ENCODE measurements at places on chromosomes 4 and X. TPM values are rescaled to one million over a fixed set of nuclear protein-coding genes. Genes with fewer than 3 reads are reported as not detected.

SSX2 gene
- not detected for polyA plus RNA-seq

HSPA4L gene
- 0.63 TPM for polyA plus RNA-seq

AGA gene
- polyA plus RNA-seq: 21.9 TPM

TBX22 gene
- not detected for polyA plus RNA-seq

GLUD2 gene
- polyA plus RNA-seq: 0.22 TPM

SYTL4 gene
- polyA plus RNA-seq: 68.0 TPM

PAK3 gene
- 1.5 TPM for polyA plus RNA-seq

KLKB1 gene
- polyA plus RNA-seq: 0.50 TPM

H2BW2 gene
- polyA plus RNA-seq: not detected

HPGD gene
- 0.69 TPM for polyA plus RNA-seq

PKD2 gene
- polyA plus RNA-seq: 63.5 TPM

All from ovary (tissue), 10 donors.